SJCRH30 (cell line): ENCODE measurements at places on chromosomes 16 and 17. TPM values are rescaled to one million over a fixed set of nuclear protein-coding genes. Genes with fewer than 3 reads are reported as not detected.

Gene SYNGR3
- 0.73 and 0.81 TPM in 2 replicates for total RNA-seq

DNA sequence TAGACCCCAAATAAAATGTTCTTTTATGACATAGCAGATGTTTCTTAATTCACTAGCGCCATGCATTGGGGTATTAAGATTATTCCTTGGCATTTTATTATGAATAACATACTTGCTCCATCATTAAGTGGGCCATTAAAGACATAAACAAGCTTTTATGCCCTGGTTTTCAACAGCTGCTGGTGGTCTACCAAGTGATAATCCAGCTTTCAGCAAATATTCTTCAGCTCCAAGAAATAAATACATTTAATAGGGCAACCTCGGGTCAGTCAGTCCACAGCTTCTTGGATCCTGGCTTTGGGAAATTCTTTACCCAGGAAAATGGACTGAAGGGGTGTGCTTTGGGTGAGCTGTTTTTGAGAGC lies 217.3 kb upstream of the IRX3 start:
- H3K4me3 ChIP-seq, result no peak overlapping the region
- no peaks in the 10 kb centered on the region for H3K36me3 ChIP-seq
- H3K27me3 ChIP-seq, result peaks cover 8% of the 10 kb centered on the region; the same call in 1 of the 2 replicates
- DNase-seq, result no peak

GRCh38 chr17:77453613-77454241 lies 313.0 kb downstream of the SEC14L1 start:
- H3K36me3 ChIP-seq, result no peaks in the 10 kb centered on the region
- no peak for DNase-seq
- H3K4me1 ChIP-seq, result peaks cover 26% of the 10 kb centered on the region
- H3K4me3 ChIP-seq, result no peak overlapping the region
- H3K27ac ChIP-seq, result no peak overlapping the region
- no peaks in the 10 kb centered on the region for H3K27me3 ChIP-seq

Gene KRTAP3-2
- not detected in 2 replicates for total RNA-seq

DNA sequence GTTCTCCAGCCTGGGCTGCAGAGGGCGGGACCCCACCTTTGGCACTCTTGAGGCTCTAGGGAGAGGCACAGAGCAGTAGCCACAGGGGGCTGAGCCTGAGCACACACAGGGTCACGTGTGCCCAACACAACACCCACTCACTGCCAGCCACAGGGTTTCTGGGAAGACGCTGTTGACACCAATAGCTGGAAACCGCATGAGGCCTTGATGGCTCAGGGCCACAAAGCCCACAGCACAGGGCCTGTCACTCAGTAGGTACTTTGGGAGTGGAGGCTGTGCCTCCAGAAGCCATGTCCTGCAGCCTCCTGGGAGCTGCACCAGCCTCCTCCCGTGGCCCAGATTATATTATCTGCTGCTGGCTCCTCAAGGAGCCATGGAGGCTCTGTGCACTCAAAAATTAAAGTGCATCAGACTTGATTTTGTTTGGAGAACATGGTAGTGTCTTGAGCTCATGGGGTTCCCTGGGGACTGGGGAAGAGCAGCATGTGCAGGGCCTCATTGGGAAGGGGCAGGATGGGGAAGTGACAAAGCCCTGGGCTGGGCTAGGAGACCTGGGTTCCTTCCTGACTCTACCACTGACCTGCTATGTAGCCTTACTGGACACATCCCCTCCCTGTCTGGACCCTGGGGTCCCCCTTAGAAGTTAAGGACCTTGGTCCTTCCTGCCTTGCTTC lies 12.5 kb upstream of the SREBF1 start:
- no peak overlapping the region for H3K27ac ChIP-seq
- DNase-seq, result peak; percentile 89
- H3K36me3 ChIP-seq, result no peaks in the 10 kb centered on the region

- peaks cover 5% of the 10 kb centered on the region; the same call in 1 of the 2 replicates for H3K4me1 ChIP-seq
- no peak overlapping the region for H3K4me3 ChIP-seq
- peaks cover 1% of the 10 kb centered on the region; the same call in 1 of the 2 replicates for H3K36me3 ChIP-seq
- H3K27ac ChIP-seq, result no peak overlapping the region
Measured at GRCh38 chr17:81906476-81907218, 4.6 kb downstream of the PCYT2 start.

GRCh38 chr17:9044772-9045463 lies 23.6 kb downstream of the NTN1 start:
- H3K27me3 ChIP-seq, result no peaks in the 10 kb centered on the region
- peak; percentile 54 for DNase-seq
- H3K4me3 ChIP-seq, result no peak overlapping the region
- no peaks in the 10 kb centered on the region for H3K36me3 ChIP-seq
- 0 out of 2 replicates have a peak, but pooled peaks cover 4% of the 10 kb centered on the region for H3K4me1 ChIP-seq

GRCh38 chr17:13931800-13932460 lies 137.4 kb upstream of the COX10 start:
- no peaks in the 10 kb centered on the region for H3K27me3 ChIP-seq
- H3K4me3 ChIP-seq, result no peak overlapping the region
- peak; percentile 83 for DNase-seq
- H3K36me3 ChIP-seq, result no peaks in the 10 kb centered on the region
- peaks cover 23% of the 10 kb centered on the region for H3K4me1 ChIP-seq

DNA sequence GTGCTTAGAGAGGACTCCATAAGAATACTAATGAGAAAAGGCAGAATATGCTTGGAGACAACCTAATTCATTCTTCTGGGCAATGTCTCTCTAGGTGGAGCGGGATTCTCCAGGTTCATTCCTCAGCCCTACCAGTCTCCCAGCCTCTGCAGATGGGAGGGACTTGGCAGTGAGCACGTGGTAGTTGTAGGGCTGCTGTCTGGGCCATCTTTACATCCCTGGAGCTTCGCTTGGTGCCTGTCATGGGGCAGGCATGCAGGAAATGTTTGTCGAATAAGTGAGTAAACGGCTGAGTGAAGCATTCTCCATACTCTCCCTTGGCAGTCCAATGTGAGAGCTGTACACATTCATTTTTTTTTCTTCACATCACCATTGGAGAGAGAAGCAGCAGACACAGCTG lies 387.5 kb downstream of the UTP18 start:
- no peaks in the 10 kb centered on the region for H3K4me1 ChIP-seq
- no peak overlapping the region for H3K4me3 ChIP-seq
- no peak overlapping the region for H3K27ac ChIP-seq
- H3K36me3 ChIP-seq, result no peaks in the 10 kb centered on the region
- H3K27me3 ChIP-seq, result no peaks in the 10 kb centered on the region
- DNase-seq, result no peak

GRCh38 chr16:16144416-16144815 lies 78.9 kb downstream of the ABCC6 start:
- no peak overlapping the region for H3K4me3 ChIP-seq
- H3K27ac ChIP-seq, result no peak overlapping the region
- no peaks in the 10 kb centered on the region for H3K27me3 ChIP-seq
- H3K4me1 ChIP-seq, result no peaks in the 10 kb centered on the region
- H3K36me3 ChIP-seq, result no peaks in the 10 kb centered on the region; the same call in 1 of the 2 replicates
- DNase-seq, result no peak

Gene ARHGDIG
- total RNA-seq, result not detected in 2 replicates

GRCh38 chr17:76136276-76137000 lies 4.6 kb downstream of the FOXJ1 start:
- peaks cover 48% of the 10 kb centered on the region for H3K27me3 ChIP-seq
- no peaks in the 10 kb centered on the region for H3K36me3 ChIP-seq
- DNase-seq, result peak; percentile 49
- no peak overlapping the region for H3K27ac ChIP-seq
- H3K4me3 ChIP-seq, result no peak overlapping the region
- H3K4me1 ChIP-seq, result peaks cover 39% of the 10 kb centered on the region

Gene ENPP7
- not detected in 2 replicates for total RNA-seq

Gene DHRS7C
- total RNA-seq, result not detected in 2 replicates

DNA sequence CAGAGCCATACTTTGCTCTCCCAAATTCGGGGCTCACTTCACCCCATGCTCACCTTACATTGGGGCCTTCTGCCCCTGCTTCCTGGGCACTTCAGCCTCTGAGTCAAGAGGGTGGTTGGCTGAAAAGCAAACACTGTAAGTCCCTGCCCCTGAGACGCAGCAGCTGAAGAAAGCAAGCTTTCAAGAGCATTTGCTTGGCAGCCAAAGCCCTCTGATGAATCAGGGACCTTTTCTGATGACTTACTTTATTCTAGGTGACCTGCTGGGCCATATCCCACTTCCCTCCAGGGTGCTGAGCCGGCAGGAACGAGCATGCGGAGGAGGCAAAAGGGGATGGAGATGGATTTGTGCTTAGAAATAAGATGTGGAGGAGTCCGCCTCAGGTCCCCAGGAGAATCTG lies 147.0 kb upstream of the TNRC6C start:
- H3K27ac ChIP-seq, result no peak overlapping the region
- H3K27me3 ChIP-seq, result no peaks in the 10 kb centered on the region; the same call in 1 of the 2 replicates
- H3K4me3 ChIP-seq, result no peak overlapping the region
- DNase-seq, result no peak
- H3K36me3 ChIP-seq, result no peaks in the 10 kb centered on the region

Gene MAPK8IP3
- 24.7 and 34.7 TPM in 2 replicates for total RNA-seq

DNA sequence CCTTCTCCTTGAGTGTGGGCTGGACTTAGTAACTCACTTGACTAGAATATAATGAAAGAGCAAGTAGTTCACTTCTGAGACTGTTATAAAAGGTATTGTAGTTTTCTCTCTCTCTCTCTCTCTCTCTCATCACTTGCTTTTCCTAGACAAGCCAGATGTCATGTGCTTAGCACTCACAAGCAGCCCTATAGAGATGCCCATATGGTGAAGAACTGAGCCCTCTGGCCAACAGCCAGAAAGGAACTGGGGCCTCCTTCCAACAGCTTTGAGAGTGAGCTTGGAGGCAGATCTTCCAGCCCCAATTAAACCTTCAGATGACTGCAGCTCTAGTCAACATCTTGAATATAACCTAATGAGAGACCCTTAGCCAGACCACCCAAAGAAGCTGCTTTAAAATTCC lies 440.5 kb downstream of the GRIN2A start:
- DNase-seq, result no peak
- no peak overlapping the region for H3K4me3 ChIP-seq
- no peaks in the 10 kb centered on the region for H3K36me3 ChIP-seq
- H3K27ac ChIP-seq, result no peak overlapping the region
- H3K27me3 ChIP-seq, result no peaks in the 10 kb centered on the region

- no peaks in the 10 kb centered on the region for H3K36me3 ChIP-seq
- H3K27ac ChIP-seq, result no peak overlapping the region
- peak overlapping the region; percentile 54 for H3K4me3 ChIP-seq
- H3K27me3 ChIP-seq, result no peaks in the 10 kb centered on the region
- H3K4me1 ChIP-seq, result no peaks in the 10 kb centered on the region
Measured at GRCh38 chr17:48671697-48672171, 45.6 kb upstream of the HOXB9 start.

- no peak overlapping the region for H3K4me3 ChIP-seq
- peaks cover 20% of the 10 kb centered on the region for H3K27me3 ChIP-seq
- H3K36me3 ChIP-seq, result no peaks in the 10 kb centered on the region
- H3K27ac ChIP-seq, result no peak overlapping the region
Measured at GRCh38 chr17:21689604-21690003, 2.7 kb upstream of the KCNJ18 start.
